Activated CD4-positive, alpha-beta T cell treated with anti-CD3 and anti-CD28 coated beads for 24 hours (primary cell): ENCODE measurements at places on chromosomes 3 and 15.
A peak's percentile ranks its signal among the peaks of the same experiment; 100 is the strongest.

DNA sequence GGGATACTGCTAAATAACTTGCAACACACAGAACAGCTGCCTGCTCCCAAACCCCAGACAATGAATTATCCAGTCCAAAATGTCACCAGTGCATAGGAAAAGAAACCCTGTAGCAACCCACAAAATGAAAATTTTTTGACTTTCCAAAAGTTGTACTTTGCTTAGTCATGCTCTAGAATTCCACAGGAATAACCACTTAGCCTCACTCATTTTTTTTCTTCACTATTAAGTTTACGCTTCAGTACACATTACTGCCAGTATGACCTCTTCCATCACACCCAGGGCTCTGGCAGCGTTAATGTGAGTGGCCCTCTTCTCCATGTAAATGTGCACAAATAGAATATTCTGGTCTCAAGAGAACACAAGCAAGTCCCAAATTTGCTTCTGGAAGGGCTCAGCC is 259.8 kb downstream of the MAGI1 start:
- no peak for DNase-seq

- DNase-seq: no peak
Measured at GRCh38 chr3:146464783-146465182, 4.6 kb downstream of the PLSCR2 start.

GRCh38 chr3:49248840-49249227 is 28.2 kb downstream of the C3orf62 start:
- DNase-seq: no peak

DNA sequence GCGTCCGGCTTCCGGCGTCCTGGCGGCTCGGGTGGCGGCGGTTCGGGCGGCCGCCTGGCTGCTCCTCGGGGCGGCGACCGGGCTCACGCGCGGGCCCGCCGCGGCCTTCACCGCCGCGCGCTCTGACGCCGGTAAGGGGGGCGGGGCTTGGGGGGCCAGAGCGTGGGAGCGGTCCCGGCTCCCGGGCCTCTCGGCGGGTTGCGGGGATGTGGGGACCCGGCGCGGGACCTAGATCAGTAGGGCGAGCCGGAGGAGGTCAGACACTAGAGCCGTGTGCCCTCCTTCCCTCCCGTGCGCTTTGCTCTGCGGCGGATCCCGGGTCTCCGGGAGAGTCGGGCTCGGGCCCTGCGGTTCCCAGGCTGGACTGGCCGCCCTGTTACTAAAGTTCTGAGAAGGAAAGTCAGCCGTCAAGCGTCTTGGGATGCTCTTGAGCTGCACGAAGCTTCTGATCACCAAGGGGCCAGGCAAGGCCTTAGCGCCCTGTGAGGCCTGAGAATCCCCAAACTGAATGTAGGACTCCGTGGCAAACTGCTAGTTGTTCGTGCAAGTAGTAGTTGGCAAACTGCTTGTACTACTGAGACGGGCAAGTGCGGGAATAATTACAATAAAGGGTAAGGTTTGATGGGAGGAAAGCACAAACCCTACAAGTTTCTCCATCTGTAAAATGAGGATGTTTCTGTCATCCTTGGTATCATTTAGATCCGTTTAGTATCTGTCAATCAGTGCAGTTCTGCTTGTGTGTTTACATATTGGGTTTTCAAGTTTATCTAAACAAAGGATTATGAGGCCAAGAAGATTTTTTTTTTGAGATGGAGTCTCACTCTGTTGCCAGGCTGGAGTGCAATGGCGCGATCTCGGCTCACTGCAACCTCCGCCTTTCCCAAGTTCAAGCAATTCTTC is 587 bp downstream of the PIGX start:
- DNase-seq: peak; percentile 55

- DNase-seq: no peak
Measured at GRCh38 chr3:37174532-37175126, at the start of gene LRRFIP2. Gene LRRFIP2, minus strand, starts transcription at chr3:37174582. Its CDS starts 25,599 bp downstream, at chr3:37148983.

GRCh38 chr15:92653836-92654539 is 1.6 kb downstream of the FAM174B start:
- no peak for DNase-seq

- DNase-seq: no peak
Measured at GRCh38 chr3:158761350-158761749, 29.1 kb upstream of the RARRES1 start.

- no peak for DNase-seq
Measured at GRCh38 chr15:81038975-81039607, 38.4 kb downstream of the TLNRD1 start.

DNA sequence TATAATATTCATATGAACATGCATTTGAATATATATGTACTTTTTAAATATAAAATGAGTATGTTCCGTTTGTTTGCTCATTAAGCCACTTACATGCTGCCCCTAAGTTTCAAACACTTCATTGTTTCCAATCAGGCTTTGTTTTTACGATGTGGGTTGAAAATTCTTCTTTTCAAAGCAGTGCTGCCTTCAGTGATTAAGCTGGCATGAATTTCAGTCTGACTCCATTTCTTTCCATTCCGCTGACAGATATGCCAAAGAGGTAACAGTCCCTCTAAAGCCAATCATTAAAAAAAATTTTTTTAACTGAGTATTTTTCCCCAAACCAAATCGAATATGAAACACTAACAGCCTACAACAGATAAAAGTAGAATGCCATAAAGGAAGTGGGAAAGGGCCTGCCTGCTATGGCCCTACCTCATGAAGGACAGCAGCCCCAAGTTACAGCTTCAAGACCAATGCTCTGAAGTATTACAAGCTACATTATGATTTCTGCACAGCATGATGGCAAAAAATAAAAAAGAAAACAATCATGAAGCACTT is 40.0 kb downstream of the DCUN1D1 start:
- DNase-seq: no peak

- DNase-seq: no peak
Measured at GRCh38 chr3:59128685-59129084, 78.9 kb upstream of the CFAP20DC start.

DNA sequence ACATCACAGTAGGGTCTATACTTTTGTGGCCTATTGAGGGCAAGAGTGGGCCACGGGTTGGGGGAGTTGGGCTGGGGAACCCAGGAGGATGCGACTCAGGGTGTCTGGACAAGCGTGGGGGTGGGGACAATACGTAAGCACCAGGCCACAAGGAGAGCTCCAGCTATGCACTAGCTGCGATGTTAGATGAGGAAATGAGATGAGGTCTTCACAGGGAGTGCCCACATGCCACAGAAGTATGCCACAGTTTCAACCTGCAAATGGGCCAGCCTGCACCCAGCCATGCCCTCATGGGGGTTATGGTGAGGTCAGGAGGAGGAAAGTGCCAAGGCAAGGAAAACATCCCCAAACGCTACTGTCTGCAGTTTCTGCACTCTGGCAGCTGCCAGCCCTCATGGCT is 30.5 kb downstream of the CACNA2D2 start:
- no peak for DNase-seq

- DNase-seq: no peak
Measured at GRCh38 chr15:65818927-65819562, 27.0 kb upstream of the DENND4A start.

GRCh38 chr3:19945969-19946831 is 697 bp upstream of the RAB5A start:
- DNase-seq: no peak

- no peak for DNase-seq
Measured at GRCh38 chr3:56792193-56792592, 9.6 kb downstream of the ARHGEF3 start.

GRCh38 chr15:77807611-77808010 is 174.9 kb upstream of the LINGO1 start:
- DNase-seq: no peak

DNA sequence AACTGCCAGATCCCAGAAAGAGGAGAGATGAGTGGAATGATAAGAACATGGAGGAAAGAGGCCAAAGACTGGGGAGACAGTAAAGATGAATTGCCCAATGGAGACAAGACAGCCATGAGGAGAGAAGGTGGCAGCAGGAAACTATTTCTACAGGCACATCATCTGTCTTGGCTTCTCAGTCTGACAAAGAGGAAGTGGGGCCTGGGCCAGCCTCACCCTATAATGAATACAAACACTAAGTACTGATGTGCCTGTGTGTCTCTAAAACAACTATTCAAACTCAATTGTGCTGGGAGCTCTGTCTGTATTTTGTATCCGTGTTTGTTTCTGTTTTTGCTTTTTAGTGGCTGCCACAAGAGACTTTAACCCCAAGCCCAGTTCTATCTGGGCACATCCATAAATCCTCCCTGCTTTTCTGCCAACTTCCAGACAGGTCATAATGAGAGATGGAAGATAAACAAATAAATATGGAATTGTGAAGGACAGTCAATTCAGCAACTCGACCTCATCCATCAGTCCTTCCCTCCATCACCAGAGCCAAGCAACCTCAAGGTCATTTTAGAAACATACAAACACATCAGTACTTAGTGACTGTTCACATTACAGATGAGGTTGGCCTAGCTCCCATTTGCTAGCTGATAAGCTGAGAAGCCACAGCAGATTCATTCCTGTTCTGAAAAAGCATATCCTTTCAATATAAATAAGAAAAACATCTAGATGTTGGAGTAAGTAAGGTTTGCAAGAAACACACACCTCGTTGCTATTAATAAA is 116.7 kb downstream of the CADPS start:
- DNase-seq: no peak

DNA sequence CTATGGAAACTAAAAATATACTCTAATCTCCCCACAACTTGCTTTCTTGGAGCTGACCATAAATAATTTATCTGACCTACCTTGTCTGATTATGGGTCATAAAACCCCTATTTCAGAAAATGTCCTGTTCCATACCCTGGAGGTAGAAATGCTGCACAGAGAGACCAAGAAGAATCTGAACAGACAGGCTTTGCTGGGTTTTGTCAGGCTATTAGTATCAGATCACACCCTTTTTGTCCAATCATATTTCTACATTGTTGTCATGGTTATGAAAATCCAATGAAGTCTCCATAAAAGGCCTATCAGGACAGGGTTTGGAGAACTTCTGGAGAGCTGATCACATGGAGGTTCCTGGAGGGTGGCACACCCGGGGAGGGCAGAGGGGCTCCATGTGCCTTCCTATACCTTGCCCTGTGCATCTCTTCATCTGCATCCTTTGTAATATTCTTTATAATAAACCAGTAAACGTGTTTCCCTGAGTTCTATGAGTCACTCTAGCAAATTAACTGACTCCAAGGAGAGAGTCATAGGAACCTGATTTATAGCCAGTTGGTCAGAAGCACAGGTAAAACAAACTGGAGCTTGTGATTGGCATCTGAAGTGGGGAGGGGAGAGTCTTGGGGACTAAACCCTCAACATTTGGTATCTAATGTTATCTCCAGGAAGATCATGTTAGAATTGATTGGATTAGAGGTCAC is 58.1 kb downstream of the NGLY1 start:
- DNase-seq: no peak

DNA sequence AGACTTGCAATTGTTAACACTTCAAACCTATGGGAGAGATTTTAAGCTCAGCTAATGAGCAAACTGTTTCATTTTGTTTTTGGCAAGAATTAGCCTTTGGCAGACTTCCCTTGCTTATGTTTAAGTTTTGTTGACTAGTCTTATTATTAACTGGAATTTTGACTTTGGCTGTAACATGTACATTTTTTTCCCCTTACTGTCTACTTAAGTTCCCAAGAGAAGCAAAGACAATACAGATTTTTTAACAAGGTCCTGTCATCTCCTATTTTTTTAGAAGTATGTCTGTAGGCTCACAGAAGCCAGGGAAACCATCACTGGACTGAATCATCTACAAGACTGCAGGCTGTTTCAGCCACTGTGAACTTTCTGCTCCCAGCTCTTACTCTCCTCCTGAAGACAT is 74.3 kb downstream of the DGKG start:
- DNase-seq: no peak

- peak; percentile 46 for DNase-seq
Measured at GRCh38 chr3:169764312-169764881, 463 bp downstream of the TERC start.

- DNase-seq: no peak
Measured at GRCh38 chr3:142319094-142319493, 93.7 kb upstream of the GK5 start.

DNA sequence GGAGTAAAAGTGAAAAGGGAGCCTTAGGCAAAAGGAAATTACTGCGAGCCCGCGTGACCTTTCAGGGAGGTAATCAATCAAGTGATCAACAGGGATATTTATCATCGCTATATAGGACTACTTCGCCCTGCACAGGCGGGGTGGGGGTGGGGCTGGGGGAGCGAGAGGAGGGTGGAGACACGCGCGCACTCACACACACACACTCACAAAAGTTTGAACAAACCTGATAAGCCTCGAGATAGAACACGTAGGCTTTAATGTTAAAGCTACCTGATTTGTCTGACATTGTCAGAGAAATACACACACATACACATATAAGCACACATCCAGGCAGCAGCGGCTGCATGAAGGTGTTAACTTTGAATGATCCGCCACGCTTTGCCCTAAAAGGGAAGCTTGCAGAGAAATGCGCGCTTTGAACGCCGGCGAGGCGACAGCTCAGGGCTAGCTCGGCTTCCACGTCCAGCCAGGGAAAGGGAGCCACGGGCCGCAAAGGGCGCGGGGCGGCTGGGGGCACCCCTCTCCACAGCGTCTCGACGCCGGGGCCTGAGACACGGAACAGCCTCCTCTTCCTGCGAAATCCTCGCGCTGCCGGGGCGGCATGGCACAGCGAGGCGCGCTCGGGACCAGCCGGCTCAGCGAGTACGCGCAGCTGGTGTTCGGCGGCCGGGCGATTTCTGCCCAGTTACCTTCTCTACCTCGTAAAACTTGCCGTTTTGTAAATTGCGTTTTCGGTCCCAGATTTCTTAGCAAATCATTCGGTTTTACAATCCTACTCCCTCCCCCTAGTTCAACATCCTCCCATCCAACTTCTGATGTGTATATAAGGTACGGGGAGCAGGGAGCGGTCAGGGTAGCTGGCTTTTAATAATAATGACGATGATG is 4.8 kb upstream of the MECOM start:
- DNase-seq: no peak

- DNase-seq: no peak
Measured at GRCh38 chr3:135078283-135078682, 283.2 kb downstream of the EPHB1 start.

DNA sequence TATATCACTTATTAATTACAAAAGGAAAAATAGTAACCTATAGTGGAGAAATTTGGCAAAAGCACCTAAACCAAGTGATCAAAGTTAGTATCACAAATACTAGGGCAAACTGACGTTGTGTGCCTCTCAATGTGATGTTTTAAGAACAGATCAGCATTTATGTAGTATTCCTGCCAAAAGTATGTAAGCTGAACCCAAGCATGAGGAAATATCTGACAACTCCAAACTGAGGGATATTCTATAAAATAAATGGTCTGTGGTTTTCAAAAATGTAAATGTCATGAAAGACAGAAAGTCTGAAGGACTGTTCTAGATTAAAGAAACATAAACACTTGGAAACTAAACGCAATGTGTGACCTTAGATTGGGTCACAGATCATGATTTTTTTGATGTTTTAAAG is 34.3 kb upstream of the PIK3CA start:
- no peak for DNase-seq

GRCh38 chr15:57667171-57667849 is 39.2 kb upstream of the POLR2M start:
- no peak for DNase-seq

DNA sequence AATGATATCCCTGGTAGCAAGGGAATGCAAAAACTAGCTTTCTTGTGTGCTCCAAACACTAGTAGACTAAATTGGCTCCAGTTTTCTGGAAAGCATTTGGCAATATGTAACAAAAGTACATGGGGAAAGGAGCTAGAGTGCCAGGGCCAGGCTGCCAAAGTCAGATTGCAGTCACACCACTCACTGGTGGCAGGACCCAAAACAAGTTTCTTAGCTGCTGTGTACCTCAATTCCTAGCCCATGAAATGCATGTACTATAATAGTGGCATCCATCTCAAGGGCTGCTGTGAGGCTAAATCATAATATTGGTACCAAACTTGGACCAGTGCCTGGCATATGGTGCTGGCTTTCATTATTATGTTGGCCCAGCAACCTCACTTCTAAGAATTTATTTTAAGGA is 49.3 kb downstream of the CLDN18 start:
- DNase-seq: no peak

GRCh38 chr3:191005790-191006189 is 143.3 kb upstream of the GMNC start:
- no peak for DNase-seq
